ENCODE measurements at places on chromosomes 11 and 22.

GRCh38 chr11:77440678-77441077, 33.2 kb downstream of the PAK1 start:
- DNase-seq = no peak

GRCh38 chr11:117456027-117456720, 128.5 kb downstream of the CEP164 start:
- no peak for DNase-seq

DNA sequence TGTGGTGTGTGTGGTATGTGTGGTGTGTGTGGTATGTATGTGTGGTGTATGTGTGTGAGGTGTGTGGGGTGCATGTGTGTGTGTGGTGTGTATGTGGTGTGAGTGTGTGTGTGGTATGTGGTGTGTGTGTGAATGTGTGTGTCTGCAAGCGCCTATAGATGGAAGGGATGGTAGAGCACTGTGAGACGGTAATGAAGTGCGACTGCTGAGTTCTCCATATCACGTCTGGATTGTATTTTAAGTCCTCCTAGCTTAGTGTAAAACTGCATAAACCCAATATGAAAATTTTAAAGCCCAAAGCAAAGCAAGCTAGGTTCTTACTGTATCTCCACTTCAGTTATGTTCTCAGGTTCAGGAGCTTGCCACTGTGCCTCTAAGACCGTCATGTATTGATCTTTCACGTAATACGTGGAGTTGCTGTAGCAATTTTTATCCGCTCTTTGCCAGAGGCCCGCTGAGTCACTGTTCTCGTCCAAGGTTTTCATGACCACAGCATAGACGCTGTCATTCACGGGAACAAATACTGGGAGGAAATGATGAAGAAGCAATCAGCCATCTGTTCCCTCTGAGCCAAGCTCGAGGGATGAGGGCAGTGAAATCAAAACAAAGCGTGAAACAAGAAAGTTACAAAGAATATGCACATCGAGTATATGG, 5.5 kb downstream of the PLET1 start:
- no peak for DNase-seq

DNA sequence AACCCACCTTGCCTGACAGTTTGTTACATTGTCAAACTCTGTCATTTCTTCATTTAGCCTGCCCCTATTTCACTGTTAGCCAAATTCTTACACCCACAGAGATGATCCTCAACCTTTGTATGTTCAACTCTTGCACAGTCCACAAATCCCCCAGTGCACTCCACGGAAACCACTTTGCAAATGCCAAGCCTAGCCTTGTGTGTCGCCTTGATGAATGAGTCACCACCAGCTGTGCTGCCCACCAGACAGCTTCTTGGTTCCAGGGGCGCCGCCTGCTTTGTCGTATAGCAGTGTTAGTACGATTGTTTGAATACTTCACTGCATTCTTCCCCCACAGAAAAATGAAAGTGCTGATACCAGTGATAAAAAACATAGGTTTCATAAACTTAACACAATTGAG, 686.3 kb downstream of the NTM start:
- DNase-seq = no peak

DNA sequence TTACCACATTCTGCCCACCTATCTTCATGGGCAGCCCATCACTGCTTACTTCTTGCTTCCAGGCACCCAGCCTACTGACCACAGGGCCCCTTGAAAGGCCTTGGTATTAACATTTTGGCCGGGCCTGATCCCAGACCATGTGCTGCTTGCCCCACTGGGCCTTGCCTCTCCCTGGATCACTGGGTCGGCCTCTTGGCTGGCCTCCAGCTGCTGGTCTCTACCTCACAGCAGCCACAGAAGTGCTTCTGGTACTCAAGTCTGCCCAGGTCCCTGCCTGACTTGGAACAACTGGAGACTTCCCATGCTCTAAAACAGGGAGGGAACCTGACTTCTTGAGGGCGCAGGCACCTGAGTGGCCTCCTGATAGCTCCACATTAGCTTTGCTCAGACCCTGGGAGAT, 63.6 kb downstream of the THAP12 start:
- DNase-seq = no peak

DNA sequence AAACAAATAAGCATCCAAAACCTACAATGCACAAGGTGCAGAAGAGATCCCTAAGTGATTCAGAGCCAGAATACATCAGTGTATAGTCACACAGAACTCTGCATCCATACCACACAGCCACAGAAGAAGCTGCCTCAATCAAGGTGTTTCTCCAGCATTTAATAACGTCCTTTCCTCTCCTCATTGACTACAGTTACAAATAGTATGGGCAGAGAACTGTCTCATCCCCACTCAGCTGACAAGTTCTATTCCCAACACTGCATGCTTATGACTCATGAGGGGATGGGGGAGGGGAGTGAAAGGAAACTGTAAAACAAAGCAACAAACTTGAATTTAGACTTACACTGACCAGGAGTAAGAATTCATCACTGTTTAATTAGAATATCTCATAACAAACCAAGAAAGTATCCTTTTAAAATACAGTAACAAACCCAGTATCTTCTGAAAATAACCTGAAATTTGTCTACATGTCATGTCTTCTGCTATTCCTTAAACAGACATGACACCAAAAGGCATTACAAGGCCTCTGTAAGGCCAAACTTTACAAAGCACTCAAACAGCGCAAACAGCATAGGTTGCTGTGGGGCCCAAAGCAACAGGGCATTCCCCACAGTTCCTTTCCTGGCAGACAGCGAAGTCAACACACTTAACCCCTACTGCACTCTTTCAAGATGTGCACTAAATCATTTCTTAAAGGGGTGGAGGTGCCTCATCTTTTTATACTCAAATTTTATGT, 29.3 kb downstream of the CELF1 start:
- no peak for DNase-seq

DNA sequence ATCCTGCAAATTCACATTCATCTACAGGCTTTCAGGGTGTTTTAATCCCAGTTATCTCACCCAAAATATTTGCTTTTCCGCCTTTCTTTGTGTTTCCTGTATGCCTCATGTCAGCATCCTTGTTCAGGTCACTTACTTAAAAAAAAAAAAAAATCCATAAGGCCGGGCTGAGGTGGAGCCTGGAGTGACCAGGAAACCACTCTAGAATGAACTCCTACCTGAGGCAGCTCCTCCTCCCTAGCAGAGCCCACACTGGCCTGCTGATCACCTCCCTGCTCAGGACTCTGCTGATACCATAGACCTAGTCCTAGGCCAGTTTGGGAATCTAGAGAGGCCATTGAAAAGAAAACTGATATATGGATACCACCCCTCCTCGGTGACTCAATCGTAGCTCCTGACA, 8.7 kb upstream of the DGAT2 start:
- DNase-seq = no peak

- no peak for DNase-seq
Observed at GRCh38 chr11:69307421-69307820, 13.5 kb downstream of the MYEOV start.

- DNase-seq = no peak
Observed at GRCh38 chr11:127816962-127817361, 770.4 kb downstream of the ETS1 start.

GRCh38 chr11:126333142-126333541, 22.3 kb upstream of the ST3GAL4 start:
- no peak for DNase-seq

DNA sequence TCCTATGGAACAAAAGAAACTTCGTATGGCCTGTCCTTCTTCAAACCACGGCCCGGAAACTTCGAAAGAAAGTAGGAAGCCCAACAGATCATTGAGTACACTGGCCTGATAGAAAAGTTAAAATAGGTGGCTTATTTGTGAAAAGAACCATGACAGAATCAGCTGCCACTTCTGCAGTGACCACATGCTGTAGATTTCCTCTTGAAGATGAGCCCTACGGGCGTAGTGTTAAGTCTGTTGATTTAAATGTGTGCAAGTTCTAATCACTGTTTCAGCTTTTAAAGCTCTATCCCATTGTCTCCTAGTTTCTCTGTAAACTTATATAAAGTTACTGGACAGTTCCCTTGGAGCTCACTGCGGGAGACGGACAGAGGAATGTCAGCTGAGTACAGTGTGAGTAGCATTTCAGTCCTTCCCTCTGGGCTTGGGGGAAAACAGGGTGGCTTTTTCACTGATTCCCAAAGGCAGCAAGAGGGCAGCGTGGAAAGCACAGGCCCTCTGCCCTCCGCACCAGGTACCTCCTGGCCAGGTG, 17.8 kb downstream of the SAMM50 start:
- DNase-seq = no peak

GRCh38 chr11:32200136-32200847, 109.4 kb downstream of the RCN1 start:
- DNase-seq = no peak

DNA sequence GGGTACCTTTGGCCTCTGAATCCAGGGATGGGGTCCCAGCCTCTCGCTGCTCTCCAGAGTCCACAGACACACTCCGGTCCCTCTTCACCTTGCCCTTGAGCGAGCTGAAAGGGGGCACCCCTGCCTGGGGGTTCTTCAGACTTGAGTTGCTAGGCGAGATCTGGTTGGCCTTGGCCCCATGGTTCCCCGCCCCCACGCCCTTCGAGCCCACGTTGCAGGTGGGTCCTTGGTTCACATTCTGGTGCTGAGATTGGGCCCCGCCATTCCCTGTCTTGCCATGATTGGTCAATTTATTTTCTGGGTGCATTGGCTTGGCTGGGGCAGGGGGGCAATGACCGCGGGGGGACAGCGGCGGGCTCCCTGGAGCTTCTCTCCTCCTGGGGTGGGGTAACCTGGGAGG, 17.5 kb downstream of the BCL9L start:
- DNase-seq = no peak

DNA sequence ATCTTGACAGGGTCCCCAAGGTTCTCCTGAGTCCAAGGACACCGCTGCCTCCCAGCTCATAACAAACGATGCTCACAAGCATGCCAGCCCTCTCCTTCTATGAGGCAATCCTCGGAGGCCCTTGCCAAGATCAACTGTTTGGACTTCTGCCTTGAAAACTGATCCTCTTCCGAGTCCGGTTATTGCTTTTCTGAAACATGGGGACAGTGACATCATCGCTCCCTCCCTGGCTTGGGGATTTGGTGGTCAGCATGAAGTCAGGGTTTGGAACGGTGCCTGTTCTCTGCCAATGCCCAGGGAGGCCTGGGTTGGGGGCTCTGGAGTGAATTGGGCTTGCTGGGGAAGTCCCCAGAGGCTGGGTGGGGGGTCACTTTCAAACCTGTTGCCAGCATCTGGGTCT, 149.3 kb downstream of the FBXO7 start:
- no peak for DNase-seq

- DNase-seq = no peak
Observed at GRCh38 chr11:107757661-107758060, 45.8 kb upstream of the SLN start.

GRCh38 chr11:133929401-133930052, 27.2 kb downstream of the IGSF9B start:
- no peak for DNase-seq

GRCh38 chr22:29121124-29121523, 48.3 kb downstream of the KREMEN1 start:
- no peak for DNase-seq

GRCh38 chr11:8603696-8604077, 9.7 kb upstream of the STK33 start:
- no peak for DNase-seq

- DNase-seq = no peak
Observed at GRCh38 chr11:115201111-115201792, 303.0 kb downstream of the CADM1 start.

GRCh38 chr11:82857145-82857544, 43.1 kb downstream of the PRCP start:
- no peak for DNase-seq

DNA sequence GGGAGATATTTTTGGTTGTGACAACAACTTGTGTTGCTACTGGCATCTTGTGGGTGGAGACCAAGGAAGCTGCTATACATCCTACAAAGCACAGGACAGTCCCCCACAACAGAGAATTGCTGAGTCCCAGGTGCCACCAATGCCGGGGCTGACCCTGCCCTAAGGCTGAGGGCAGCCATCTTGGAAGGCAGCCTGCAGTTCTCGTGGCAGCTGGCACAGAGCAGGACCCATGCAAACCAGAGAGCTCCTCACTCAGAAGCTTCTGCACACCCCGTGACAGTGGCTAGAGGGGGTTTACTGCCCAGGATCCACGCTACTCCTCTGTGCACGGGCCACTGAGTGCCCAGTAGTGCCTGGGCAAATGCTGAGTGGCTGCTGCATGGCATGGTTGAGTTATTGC, 143.4 kb downstream of the CTTN start:
- DNase-seq = no peak

DNA sequence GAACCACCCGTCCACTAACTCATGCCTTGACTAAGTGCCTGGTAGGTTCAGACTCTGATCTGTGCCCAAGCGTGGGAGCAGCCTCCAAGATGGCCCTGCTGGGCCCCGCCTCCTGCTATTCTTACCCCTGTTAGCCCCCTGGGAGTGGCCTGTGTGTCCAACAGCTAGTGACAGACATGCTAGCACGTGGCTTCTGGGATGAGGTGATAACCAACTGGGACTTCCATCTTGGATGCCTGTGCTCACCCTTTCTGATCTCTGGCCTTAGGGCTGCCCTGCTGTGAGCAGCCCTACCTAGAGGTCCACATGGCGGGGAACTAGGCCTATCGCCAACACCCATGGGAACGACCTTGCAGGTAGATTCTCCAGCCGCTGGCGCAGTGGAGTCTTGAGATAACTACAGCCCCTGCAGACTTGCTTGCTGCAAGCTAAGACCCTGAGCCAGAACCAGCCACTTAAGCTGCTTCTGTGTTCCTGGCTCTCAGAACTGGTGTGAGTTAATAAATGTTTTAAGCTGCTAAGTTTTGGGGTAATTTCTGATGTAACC, 2.7 kb downstream of the MRPL21 start:
- DNase-seq = no peak

DNA sequence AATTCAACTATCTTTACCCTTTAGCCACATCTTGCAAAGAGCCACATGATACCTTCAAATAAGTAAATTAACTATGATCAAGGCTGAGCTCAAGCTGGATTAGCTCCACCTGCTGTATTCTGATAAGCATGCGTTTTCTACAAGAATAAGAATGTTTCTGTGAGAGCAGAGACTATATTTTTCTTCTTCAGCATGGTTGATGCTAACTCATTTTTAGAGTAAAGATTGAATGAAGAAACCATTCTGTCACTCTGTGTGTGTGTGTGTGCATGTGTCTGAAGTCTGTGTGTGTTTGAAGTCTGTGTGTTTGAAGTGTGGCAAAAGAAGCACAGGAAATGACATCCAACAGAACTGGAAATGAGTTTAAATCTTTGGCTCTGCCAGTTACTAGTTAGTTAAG, 12.0 kb upstream of the LAYN start:
- no peak for DNase-seq

DNA sequence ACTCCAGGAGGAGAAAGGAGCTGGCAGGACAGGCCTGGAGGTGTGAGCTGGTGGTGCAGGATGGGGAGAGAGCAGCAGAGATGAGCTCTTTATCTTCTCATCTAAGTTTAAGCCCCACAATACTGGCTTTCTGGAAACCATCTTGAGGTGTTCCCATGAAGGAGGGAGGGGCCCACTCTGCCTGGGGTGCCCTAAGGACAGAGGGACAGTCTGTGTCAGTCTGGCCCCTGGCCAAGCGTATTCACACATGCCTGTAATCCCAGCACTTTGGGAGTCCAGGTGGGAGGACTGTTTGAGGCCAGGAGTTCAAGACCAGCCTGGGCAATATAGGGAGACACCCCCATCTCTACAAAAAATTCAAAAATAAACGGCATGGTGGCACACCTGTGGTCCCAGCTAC, 8.9 kb downstream of the SERHL2 start:
- DNase-seq = no peak

Measured in NCI-H187 (cell line).